ENCODE measurements at places on chromosomes 13 and 19. TPM values are rescaled to one million over a fixed set of nuclear protein-coding genes. Genes with fewer than 3 reads are reported as not detected.

- DNase-seq: no peak
Observed at GRCh38 chr13:78054157-78054556, 135.5 kb upstream of the EDNRB start.

Gene RRAS
- total RNA-seq: 106 TPM

- no peak for DNase-seq
Observed at GRCh38 chr13:69565334-69565733, 542.3 kb upstream of the ATXN8OS start.

Gene ZIK1
- 12.8 TPM for total RNA-seq

DNA sequence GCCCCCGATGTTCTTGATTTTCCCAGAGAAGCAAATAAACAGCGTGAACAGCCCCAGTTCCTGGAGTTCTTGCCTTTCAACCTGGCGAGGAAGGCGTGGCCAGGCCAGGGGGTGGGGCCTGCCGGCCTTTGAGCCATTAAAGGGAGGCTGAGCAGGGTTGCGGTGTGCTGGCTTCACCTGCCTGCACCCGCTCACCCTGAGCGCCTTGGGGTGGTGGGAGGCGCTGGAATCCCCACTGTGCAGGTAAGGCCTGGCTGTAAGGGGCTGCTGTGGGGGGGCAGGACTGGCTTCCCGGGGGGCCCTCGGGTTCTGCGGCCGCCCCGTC, 2.7 kb upstream of the MISP start:
- DNase-seq: no peak

GRCh38 chr13:114022876-114023275, 49.0 kb upstream of the C13orf46 start:
- DNase-seq: no peak

Gene INSL3
- total RNA-seq: not detected

GRCh38 chr19:45821103-45821521, 6.0 kb upstream of the RSPH6A start:
- no peak for DNase-seq

- DNase-seq: no peak
Observed at GRCh38 chr19:17949956-17950309, 17.0 kb upstream of the KCNN1 start.

DNA sequence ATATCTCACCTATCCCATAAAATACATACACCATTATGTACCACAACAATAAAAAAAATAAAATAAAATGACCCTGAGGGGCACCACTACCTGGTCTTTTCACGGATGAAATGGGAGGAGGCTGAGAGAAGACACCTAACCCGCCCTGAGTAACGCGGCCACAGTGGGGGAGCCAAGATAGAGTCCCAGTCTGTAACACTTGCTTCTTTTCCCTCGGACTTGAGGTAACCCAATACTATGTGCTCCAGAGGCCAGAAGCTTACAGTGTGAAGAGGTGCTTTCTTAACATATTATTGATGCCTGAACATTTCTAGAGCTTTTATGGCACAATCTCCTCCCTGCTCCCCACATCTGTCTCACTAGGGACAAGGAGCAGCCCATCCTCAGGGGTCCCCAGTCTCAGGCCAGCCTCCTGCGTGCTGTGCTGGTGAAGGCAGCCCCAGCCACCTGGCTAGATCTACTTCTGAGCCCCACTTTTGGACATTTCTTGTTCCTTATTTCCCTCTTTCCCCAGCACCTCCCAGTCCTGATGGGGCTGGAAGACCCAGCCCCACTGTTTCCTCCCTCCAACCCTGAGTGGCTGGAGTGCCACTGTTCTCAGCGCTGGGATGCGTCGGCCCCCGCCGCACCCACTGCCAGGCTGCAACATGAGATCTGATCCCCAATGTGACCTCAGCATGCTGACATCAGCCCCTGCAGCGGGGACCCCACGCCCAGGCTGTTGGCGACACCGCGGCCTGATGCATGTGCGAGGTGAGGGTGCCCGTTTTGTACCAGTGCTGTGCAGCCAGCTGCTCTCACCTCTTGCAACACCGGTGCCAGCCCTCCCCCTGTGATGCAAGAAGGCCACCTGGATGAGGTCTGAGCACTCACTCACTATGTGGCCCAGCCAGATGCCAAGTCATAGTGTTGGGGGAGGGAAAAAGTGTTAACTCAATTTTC, 143.3 kb downstream of the DCLK1 start:
- no peak for DNase-seq

DNA sequence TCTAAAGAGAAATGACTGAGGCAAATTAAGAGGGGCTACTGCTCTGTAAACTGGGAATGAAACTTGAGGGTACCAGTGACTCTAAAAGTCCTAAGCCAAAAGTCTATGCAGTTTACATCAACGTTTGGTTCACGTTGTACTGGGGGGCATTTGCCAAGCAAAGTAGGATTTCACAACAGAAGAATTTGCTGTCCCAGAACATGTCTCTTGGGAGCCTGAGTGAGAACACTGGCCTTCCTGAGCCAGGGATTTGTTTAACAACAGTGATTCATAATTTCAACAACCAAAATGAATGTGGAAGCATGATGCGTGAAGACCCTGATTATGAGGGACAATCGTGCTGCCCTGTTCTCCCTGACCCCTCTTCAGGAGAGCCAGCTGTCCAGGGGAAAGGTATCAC, 178.0 kb downstream of the OXGR1 start:
- no peak for DNase-seq

- no peak for DNase-seq
Observed at GRCh38 chr19:1752009-1752756, 1.1 kb upstream of the ONECUT3 start.

DNA sequence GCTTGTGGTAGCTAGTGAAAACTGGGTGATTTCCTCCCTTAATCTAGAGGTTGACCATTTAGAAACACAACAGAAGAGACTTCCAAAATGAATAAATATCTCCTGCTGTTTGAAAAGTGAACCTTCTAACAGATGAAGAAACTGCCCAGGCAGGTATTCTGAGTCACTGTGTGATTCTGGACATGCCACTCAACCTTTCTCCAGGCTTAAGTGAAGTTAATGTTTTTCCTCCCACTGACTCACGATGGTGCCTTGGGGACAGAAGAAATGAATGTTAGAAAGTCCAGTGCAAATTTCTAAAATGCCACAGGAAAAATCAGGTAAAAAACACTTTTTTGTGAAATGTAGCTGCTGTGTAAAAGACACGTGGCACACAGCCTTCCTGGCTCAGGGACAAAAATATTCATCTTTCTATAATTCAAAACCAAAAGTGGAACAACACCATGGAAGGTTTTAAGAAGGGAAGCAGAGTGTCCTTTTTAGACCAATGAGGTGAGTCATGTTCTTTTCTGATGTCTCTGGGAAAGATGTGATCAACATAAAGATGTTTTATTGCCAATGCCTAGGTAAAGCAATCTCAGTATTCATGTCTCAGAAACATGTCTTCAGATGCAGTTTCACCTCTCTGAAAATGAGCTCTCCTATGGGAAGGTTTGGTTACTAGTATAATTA, 9.1 kb downstream of the UBE2L5 start:
- no peak for DNase-seq

DNA sequence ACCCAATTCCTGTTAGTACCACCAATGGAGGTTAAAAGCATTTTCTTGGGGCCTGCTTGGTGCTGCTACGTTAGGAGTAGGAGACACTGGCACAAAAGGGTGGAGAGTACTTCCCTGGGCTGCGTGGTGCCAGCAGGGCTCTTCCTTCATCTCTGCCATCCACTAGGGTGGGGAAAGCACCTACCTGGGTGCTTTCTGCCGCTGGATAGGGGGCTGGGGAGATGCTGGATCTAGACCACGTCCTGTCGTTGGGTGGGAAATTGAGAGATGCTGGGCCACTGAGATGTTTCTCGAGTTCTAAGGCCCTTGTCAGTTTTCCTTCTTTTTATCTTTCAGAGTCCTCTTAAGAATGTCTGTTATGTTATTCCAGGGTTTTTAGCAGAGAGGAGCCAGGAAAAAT, 6.7 kb upstream of the FCGBP start:
- DNase-seq: no peak

DNA sequence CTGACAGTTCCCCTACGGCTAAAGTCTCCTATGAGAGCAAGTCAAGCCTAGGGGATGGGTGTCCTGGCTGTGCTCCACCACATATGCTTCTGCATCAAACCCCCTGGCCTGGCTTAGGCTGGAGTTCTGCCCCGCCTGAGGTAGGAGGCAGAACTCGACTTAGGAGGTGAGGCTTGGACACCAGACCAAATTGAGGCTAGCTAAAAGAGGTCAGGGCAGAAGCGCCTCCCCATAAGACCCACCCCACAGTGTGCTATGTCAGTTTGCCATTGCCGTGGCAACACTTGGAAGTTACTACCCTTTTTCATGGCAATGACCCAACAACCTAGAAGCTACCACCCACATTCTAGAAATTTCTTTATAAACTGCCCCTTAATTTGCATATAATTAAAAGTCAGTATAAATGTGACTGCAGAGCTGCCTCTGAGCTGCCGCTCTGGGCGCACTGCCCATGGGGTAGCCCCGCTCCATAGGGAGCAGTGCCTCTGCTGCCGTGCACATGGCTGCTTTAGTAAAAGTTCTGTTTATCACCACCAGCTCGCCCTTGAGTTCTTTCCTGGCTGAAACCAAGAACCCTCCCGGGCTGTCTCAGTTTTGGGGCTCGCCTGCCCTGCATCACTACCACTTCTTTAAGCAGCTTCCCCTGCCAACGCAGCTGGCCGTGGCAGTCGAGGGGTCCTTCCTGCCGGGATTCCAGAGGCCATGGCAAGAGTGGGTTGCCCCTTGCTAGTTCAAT, 20.2 kb downstream of the AP1M1 start:
- no peak for DNase-seq

DNA sequence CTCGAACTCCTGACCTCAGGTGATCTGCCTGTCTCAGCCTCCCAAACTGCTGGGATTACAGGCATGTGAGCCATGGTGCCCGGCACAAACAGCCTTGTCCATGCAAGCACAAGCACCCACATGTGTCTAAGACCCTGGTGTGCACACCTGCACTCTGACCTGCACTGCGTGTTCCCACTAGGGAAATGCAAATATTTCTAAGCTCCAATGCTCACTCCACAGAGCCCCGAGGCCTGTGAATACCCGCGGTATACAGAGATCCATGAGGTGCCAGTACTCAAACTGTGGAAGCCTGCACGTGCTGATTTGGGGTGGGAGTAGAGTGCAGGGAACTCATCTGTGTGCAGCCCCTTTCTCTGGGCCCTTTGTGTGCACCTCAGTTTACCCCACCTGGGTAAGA, 14.7 kb downstream of the GADD45B start:
- no peak for DNase-seq

- peak; percentile 81 for DNase-seq
Observed at GRCh38 chr19:52993342-52994178, 20.2 kb upstream of the ERVV-1 start.

GRCh38 chr19:3061182-3062161, 823 bp downstream of the TLE5 start:
- peak; percentile 77 for DNase-seq

DNA sequence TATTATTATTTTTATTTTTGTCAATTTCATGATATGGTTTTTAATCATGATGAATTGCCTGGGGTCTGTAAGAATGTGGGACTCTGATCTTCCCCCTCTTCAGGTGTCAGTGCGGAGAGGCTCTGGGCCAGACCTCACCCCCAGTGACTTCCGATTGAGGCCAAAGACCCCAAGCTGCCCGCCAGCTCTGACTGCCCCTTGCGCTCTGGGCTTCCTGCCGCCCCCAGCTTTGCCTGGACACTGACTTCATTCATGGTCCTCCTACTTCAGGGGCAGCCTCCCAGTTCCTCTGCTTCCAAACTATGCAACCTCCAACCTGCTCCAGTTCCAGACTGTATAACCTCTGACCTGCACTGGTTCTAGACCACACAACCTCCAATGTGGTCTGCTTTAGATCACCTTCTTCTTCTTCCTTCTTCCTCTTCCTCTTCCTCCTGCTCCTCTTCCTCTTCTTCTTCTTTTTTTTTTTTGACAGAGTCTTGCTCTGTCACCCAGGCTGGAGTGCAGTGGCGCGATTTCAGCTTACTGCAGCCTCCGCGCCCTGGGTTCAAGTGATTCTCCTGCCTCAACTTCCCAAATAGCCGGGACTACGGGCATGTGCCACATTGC, 6.7 kb upstream of the PPP5C start:
- no peak for DNase-seq

Gene TGFBR3L
- total RNA-seq: 5.2 TPM

DNA sequence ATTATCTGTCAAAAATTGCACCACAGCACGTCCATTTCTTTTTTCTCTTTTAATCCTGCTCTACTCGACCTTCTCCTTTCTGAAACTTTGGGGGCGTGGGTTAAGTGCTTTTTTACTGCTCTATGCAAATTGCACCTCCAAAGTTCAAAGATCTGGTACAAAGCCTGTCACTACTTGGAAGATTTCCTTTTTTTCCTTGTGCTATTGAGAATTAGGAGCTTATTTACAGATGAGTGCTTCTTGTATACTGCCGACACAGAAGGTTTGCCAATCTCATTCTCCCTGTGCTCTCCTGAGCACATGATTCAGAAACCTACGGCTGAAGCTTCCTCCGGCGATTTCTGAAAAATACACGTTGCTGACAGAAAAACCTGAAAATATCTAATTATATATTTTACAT, 94.8 kb downstream of the TEX29 start:
- DNase-seq: no peak

GRCh38 chr13:78610381-78610883, 7.1 kb upstream of the POU4F1 start:
- no peak for DNase-seq

Gene LRRC4B
- total RNA-seq: 4.1 TPM

Gene ZNF555
- total RNA-seq: 4.6 TPM

Gene OLFM2
- 24.8 TPM for total RNA-seq

DNA sequence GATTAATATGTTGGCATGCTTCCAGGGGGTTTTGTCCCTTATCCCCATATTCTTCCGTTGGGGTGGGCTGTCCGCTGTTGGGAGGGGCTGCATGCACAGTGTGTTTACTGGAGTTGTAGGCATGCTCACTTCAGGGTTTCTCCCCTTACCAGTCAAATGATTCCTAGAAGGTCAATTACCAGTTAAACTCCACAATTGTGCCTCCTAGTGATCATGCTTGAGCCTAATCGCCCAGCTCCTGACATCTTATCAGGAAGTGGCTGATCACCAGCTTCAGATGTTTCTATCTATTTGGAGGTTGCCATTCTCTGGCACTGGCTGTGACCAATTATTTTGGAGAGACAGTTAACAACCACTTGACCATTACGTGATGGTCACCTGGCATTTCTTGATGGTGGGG, 1090.0 kb downstream of the SLITRK5 start:
- no peak for DNase-seq

DNA sequence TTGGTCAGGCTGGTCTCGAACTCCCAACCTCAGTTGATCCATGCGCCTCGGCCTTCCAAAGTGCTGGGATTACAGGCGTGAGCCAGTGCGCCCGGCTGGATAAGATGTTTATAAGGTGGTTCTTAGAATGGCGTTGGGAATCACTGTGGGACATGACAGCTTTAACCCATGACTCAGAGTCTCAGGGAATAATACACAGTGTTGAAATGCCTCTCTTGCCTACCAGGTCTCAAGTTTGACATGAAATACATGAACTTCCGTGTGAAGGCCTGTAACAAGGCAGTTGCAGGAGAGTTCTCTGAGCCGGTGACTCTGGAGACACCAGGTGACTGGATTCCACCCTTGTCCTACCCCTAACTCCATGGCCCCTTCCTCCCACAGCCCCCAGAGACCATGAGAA, 12.6 kb downstream of the FSD1 start:
- no peak for DNase-seq

- DNase-seq: no peak
Observed at GRCh38 chr13:44275381-44275780, 98.2 kb upstream of the SERP2 start.
